ENCODE measurements at places on chromosomes 3 and 15.

DNA sequence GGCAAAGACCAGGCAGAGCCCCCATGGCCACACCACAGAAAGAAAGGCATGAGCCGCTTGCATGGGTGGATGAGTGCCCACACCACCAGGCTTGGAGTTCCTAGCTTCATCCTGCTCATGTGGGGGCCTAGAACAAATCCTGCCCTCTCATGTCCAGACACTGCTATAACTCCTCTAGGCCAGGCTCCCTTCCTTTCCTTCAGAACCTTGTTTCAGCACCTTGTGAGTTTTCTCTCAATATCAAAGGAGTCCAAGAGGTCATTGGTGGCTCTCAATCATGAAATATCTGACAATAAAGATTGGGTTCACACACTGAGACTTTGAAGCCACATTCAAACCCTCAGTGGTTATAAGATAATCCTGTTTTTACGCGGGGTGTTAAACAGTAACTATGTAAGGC is 12.7 kb downstream of the SLC6A20 start:
- DNase-seq, result no peak

DNA sequence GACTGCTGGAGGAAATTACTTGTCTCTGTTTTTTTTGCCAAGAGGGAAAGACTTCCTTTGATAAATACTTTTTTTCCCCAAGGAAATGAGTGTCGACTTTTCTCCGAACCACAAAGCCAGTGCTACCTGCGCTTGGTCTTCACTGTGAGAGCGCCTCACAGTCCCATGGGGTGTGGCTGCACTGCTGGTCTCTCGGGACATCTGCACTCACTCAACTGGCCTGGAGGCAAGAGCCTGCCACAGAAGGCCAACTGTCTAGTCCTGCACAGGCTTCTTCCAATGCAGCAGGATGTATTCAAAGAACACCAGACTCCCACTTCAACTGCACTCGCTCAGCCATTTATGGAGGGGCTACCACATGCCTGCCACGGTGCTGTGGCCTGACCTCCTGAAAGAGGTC is 40.6 kb upstream of the CGNL1 start:
- no peak for DNase-seq

- DNase-seq, result no peak
Observed at GRCh38 chr3:197495999-197496745, 59.6 kb downstream of the BDH1 start.

DNA sequence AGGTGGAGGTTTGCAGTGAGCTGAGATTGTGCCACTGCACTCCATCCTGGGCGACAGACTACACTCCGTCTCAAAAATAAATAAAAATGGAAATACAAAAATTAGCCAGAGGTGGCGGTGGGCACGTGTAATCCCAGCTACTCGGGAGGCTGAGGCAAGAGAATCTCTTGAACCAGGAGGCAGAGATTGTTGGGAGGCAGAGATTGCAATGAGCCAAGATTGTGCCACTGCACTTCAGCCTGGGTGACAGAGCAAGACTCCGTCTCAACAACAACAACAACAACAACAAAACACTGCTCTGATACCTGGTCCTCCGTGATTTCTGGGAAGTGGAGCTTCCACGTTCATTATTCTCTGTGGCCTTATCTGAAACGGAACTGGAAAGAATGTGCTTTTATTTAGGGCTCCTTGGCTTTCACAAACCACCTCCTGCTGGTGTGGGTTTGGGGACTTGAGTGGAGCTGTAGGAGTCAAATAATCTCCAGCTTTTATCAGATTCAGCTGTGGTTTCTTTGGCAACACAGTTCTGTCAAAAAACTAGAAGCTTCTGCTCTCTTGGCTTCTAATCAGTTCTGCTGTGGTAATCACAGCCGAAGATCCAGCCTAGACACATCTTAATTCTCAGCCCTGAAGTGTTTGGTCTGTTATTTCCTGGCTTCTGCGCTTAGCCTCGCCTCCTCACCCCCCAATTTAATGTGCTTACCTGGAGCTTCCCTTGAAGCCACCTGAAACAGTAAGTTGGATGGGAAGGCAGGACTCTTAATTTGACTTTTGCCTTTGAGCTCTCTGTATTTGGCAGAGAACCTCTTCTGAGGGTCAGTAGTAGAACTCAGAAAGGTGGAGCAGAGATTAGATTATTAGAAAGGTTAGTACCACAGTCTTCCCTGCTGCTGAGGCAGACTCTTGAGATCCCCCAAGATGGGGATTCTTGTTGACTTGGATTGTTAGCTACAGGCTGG is 21.4 kb downstream of the IRAK2 start:
- no peak for DNase-seq

- DNase-seq, result no peak
Observed at GRCh38 chr3:45852828-45853227, 10.9 kb upstream of the LZTFL1 start.

GRCh38 chr3:16052964-16053363 is 121.5 kb upstream of the GALNT15 start:
- no peak for DNase-seq

GRCh38 chr3:56773986-56774385 is 27.8 kb downstream of the ARHGEF3 start:
- no peak for DNase-seq

DNA sequence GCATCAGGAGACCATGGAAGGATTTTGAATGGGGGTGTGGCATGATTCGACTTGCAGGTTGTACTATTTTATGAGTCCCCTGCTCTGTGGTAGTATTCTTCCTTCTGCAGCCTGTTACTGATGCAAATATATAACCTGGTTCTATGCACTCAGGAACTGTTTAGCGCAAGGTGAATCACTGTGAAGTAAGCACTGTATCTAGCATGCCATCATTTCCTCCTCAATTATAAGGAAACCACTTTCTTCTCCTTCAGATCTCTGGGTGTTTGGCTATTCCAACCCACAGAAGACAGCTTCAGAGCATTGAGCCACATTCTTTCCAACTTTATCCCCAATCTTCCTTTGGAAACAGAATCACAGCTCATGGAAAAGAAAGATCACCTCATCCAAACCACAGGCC is 176.7 kb downstream of the DIPK2A start:
- no peak for DNase-seq

DNA sequence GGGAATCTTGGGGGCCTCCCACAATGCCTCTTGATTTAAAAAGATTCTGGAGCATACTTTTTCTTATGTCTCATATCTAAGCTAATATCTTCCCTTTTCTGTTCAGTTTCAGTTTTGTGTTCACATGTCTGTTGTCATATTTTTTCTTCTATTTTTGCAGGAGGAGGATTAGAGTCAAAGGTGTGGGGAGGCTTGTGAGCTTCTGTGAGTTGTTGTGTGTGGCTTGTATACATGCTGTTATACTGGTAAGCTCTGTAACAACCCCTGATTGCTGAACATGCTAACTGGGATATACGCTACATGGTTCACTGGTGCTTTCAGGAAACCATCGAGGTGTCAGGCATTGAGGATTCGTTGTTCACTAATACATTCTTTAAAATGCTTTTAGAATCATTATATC is 83.5 kb downstream of the SLC25A26 start:
- no peak for DNase-seq

GRCh38 chr15:59330649-59331048 is 42.0 kb downstream of the MYO1E start:
- no peak for DNase-seq

DNA sequence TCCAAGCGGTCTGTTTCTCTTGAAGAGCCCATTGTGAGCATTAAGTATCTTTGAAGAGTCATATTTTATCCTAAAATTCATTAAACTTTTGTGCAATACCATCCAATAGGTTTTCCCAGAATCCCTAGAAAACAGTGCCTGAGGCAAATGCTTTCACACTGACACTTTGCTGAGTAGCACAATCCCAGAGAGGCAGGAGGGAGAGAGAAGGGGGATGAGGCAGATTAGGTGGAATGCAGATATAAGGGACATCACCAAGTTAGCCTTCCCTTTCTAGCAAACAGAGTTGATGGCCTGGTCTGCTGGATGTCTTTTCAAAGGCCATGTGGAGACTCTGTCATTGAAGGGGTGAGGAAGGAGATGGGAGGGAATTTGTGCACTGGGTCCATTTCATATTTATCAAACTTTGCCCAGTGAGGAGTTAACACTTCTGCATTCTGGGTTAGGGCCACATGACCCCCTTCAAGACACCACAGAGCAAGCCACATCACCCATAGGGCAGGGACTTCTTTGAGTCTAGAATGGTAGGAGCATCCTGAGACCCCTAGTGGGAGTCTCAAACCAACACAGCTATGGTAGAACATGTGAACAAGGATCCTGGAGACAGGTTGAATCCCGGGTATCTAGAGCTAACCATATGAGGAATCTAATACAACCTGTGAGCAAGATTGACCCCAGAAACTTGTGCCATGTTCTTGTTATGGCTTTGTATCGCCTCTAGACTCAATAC is 32.0 kb upstream of the SEMA6D start:
- DNase-seq, result no peak

DNA sequence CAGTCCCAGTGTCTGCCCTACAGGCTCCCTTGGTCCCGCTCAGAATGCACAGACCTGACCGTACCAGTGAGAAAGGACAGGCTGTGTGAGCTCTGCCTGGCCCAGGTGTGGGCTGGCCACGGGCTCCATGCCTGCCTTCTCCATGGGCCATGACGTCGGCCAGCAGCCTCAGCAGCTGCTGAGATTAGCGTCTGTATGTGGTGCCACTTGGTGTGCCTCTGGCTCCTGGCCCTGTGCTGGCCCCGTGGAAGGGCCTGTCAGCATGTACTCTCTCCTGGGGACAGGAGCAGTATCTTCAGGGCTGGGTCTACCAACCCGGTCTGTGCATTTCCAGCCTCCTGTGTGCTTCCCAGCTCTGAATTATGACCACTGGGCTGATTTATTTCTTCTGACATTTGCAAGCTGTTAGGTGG is 25.7 kb downstream of the KLF13 start:
- DNase-seq, result no peak

GRCh38 chr3:117629505-117629904 is 919.9 kb downstream of the TUSC7 start:
- no peak for DNase-seq

DNA sequence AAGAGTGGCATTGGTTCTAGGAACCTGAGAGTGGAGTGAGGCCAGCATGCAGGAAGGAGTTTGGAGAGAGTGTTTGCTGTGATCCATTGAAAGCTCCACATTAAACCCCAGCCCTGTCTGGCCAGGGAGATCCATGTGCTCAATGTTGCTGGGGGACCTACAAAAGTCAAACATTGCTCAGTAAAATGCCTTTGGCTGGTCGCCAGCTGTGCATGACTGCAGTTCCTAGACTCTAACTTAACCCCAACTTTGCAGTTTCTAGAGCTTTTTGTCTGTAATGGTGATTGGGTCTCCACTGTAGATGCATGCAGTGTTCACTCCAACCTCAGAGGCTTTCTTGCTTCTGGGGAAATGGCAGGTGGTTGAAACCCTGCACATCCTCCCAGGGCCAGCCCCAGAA is 99.7 kb upstream of the ABHD17C start:
- no peak for DNase-seq

GRCh38 chr3:71134521-71134920 is 449.0 kb downstream of the FOXP1 start:
- no peak for DNase-seq

- no peak for DNase-seq
Observed at GRCh38 chr3:194886836-194887235, 201.2 kb downstream of the FAM43A start.

- no peak for DNase-seq
Observed at GRCh38 chr15:74784426-74785193, 2.7 kb downstream of the CSK start.

GRCh38 chr3:135109681-135110080 is 314.6 kb downstream of the EPHB1 start:
- DNase-seq, result no peak

GRCh38 chr15:31486506-31486905 is 159.9 kb downstream of the KLF13 start:
- no peak for DNase-seq

DNA sequence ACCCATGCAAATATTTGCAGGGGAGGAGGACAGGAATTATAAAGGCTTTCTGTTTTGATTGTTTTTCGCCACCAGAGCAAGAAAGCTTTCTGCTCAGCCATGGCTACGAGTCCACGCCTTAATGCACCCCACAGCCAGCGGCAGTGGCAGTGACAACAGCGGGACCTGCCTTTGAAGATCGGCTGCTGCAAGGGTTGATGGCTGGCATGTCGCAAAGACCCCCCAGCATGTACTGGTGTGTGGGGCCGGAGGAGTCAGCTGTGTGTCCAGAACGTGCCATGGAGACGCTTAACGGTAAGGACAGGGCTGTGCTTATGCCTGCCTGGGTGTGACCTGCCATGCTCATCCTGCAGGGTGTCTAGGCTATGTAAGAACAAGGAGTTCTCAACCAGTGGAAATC is 5.3 kb downstream of the LRRK1 start:
- no peak for DNase-seq

GRCh38 chr15:96170979-96171739 is 159.3 kb upstream of the NR2F2 start:
- DNase-seq, result no peak

DNA sequence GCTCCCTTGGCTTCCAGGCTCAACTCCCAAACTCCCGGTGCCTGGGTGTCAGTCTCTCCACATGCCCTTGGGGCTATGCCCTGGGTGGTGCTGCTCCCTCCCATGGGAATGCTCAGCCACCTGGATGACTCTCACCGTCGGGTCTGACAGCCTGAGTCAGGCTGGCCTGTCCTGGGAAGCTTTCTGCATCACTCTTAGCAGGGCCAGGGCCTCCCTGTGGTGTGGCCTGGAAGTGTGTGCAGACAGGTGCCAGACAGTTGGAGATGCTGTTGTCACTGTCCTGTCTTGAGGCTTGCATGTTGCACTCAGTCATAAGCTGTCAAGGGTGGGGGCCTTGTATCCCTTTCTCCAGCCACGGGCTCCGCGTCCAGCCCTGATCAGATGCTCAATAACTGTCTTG is 71.7 kb downstream of the GABRG3 start:
- no peak for DNase-seq

- DNase-seq, result no peak
Observed at GRCh38 chr15:38689522-38689921, 124.9 kb upstream of the RASGRP1 start.

DNA sequence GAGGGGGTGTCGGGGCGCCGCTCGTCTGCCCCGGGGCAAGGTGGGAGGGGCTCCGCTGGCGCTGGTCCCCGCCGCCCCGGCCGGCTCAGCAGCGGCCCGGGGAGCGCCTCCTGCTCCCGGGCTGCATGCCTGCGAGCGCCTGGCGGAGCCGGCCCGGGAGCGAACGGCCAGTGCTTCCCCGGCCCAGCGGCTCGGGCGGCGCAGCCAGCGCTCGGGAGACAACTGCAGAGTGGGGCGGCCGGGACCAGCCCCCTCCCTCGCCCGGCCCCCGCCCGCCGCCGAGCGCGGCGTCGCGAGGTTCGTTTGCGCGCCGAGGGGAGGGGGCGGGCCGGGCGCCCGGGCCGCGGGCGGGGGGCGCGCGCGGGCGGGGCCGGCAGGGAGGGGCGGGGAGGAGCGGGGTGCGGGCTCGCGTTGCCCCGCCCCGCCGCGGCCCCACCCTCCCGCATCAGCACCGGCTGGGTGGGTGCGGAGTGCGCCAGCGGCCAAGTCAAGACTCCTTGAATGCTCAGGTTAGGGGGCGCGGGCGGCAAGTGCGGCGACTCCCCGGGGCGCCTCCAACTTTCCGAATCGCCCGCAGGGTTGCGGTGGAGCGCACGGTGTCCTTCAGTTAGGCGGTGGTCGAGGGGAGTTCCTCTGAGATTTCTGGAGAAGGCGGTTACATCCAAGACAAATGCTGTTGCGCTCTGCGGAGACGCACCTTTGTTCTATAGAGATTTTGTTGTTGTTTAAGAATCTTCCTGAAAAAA is at the start of gene RGMA:
Gene RGMA, minus strand, starts transcription at position 231 of the 746 bp plus-strand sequence. CDS start 279 bp downstream, outside the sequence.
- no peak for DNase-seq
